Iris pigment epithelial cell (primary cell): ENCODE measurements at places on chromosomes 2 and 18.

GRCh38 chr2:73111073-73112025, 1.4 kb downstream of the RAB11FIP5 start:
- DNase-seq, result peak; percentile 51

DNA sequence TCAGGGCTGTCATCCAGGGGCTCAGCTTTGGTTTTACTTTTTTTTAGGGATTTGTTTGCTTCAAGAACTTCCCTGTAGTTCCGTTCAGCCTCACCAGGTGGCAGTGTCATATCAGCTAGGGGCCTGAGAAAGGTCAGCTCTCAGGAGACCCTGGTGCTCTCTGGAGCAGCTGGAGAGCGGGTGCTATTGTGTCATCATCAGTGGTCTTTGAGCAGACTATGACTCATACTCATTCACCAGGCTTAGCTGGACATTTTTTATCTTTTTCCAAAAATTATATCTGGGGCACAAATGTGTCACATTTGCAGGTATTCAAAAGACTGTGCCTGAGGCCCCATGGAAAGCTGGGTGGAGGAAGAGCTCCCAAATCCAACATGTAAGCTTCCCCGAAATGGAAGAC, 24.4 kb downstream of the ZNF892 start:
- peak; percentile 63 for DNase-seq

- DNase-seq, result peak; percentile 94
Observed at GRCh38 chr2:200765139-200765951, 46.4 kb upstream of the BZW1 start.

DNA sequence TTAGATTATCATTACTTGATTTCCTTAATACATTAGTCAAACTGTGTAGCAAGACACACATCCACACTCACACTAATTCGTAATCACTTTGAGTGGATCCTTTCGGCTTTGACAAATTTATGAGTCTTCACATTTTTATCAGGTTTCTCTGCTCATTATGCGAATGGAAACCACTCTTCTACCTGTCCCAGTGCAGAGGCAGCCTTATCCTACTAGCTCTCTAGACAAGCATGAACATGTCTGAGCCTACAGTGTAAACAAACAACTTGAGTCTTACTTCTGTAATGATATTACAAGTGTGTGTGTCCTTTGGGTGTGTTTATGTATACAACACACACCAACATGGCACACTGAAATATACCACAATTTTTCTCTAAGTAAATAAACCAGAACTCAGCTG, 361.9 kb upstream of the CHST9 start:
- no peak for DNase-seq

- no peak for DNase-seq
Observed at GRCh38 chr18:70377317-70377799, 88.5 kb downstream of the SOCS6 start.

GRCh38 chr2:68241732-68242131, 10.6 kb downstream of the PPP3R1 start:
- DNase-seq, result no peak

- no peak for DNase-seq
Observed at GRCh38 chr18:28576941-28577340, 400.0 kb upstream of the CDH2 start.

DNA sequence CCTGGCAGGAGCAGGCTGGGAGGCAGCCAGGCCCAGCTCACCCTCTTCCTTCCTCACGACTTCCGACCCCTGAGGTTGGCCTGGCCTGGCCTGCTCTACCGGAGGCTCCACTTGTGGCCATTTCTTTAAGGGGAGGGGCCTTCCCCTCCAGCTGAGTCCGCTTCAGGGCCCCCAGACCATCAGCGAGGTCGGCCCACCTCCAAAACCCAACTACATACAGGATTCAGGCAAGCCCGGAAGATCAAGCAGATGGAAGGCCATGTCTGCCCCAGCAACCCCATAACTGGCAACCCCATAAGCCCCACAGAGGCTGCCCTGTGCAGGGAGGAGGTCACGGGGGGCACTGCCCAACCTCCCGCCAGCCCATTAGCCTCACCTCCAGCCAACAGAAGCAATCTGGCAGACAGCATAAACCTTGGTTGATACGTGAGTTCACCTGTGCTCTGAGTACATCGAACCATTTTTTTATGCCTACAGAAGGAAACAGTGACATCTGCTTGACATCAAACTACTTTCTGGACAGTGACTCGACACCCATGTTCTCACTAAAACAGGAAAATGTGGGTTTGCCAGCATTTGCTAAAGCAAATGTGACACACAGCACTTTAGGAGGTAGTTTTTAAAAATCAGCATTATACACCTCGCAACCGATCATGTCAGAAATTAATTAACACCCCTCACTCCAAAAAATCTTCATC, 98.9 kb downstream of the EIPR1 start:
- no peak for DNase-seq

DNA sequence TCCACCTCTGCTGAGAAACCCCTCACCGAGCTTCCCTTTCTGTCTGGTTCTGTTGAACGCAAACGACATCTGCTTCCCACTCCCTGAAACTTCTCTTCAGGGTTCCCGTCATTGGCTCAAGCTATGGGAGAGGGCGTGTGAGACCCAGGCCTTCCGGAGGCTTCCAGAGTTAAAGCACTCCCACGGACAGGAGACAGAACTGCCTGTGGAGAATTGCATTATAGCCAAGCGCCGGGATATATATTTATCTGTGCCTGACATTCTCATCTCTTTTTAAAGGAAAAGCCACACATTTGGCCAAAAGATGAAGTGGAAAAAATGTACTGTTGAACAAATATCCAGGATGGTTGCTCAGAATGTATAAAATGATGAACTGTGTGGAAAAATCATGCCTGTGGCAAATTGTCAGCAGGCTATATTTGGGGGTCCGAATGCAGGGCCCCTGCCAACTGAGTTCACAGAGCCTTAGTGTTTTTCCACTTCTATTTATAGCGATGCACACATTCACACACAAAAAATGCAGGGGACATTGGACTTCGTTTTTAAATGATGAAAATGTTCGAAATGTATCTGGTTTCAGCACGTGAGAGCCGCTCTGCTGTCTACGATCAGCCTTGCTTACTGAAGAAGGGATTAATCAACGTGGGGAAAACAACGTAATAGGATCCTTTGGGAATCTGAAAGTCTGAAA, 59.5 kb downstream of the E2F6 start:
- DNase-seq, result peak; percentile 26

DNA sequence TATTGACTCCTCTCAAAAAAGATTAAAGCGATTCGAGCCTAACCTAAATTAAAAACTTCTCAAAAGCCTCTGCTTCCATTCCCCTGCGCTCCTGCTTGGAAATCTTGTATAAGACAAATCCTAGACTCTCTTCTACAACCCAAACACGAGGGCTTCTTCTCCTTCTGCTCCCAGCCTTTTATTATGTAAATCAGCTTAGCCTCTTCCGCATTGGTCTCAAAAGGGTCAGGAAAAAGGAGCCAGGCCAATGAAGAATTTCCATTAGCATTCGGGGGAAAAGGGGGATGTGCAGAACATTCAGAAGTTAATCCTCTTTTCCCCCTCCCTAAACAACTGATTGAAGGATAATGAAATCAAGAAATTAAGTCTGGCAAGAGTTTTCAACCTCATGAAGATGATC, 107.9 kb downstream of the FAM124B start:
- DNase-seq, result no peak

GRCh38 chr2:105560157-105560556, 161.3 kb upstream of the FHL2 start:
- no peak for DNase-seq

GRCh38 chr2:205858881-205859441, 176.7 kb downstream of the NRP2 start:
- no peak for DNase-seq

DNA sequence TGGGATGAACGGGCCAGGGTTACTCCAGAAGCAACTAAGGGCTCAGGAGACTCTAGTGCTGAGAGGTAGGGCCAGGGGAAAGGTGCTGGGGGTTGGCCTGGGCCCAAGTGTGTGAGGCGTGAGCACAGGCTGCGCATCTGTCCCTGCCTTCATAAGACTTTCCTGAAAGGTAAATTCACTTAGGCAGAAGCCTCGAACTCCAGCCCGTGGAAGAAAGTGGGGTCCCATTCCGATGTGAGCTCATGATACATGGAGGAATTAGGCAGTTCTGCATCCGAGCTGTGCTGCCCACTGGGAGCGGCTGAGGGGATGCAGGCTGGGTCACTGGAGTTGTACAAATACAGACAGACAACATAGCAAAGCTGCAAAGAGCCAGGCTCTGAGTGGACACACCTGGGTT, 16.2 kb downstream of the PARD6G start:
- no peak for DNase-seq

DNA sequence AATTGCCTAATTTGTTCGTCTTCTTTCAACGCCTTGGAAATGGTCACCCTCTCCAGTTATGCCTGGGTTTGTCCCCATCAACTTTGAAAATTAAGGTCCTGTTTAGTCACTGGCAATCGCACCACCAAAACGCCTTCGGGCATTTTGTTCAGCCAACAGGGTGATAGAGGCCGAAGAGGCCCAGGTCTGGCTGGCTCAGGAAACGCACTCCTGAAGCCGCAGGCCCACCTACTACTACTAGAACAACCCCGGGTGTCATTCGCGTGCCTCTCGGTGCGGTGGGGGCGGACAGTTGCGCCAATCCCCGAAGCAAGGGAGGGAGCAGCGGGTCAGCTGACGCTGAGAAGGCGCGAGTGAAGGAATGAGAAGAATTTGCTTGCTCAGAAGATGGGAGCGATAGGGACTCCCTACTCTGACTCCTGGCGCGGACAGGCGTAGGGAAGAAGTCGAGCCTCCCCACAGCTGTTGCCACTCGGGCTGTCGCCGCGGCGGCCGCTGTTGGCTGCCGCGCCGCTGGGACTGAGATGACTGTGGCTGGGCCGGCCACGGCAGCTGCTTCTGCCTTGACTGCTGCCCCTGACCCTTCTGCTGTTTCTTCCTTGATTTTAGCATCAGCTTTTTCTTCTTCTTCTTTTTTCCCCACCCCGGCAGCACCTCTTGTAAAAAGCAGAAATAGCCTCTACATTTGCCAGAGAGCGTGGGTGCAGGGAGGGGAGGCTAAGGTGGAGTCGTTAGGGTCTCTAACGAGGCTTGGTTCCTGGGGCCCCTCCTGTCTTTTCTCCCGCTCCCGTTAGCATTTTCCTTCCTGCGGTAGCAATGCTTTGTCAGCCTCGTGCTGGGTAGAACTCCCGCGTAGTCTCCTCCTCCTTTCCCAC, 387.6 kb downstream of the FIGN start:
- peak; percentile 91 for DNase-seq

GRCh38 chr2:169509298-169509885, at the start of gene KLHL41:
Gene KLHL41, plus strand, starts transcription at chr2:169509702. Its CDS starts 77 bp downstream, at chr2:169509779.
- peak; percentile 63 for DNase-seq

DNA sequence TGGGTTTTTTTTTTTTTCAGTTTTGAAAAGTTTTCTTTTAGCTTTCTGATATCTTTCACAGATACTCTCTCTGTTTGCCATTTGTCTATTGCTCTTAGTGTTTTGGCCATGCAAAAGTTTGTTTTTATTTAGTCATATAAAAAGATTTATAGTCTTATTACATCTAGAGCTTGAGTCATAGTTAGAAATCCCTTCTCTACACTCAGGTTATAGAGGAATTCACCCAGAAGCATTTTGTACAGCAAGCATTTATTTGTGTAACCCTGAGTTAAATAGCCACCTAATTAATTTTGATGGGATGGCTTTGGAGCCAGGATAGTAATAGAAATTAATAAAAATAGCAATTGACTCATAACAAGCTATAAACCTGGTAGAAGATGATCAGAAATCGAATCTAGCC, 35.6 kb downstream of the ACTR2 start:
- DNase-seq, result peak; percentile 35

DNA sequence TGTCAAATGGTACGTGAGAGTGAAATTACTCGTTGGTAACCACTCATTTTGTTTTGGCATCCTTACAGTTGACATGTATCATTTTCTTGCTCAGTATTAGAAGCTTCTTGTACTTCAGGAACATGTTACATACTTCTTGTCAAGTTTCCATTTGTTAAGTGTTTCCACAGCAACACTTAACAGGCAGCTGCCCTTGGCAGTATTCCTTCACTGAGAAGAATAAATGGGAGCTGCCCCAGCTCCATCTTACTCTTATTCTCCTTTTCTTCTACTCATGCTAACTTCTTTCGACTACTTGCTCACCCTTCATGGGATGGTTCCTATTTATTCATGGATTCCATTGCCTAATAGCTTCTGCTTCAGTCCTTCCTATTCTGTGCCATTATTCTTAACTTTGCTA, 60.1 kb upstream of the TUBA3E start:
- no peak for DNase-seq

DNA sequence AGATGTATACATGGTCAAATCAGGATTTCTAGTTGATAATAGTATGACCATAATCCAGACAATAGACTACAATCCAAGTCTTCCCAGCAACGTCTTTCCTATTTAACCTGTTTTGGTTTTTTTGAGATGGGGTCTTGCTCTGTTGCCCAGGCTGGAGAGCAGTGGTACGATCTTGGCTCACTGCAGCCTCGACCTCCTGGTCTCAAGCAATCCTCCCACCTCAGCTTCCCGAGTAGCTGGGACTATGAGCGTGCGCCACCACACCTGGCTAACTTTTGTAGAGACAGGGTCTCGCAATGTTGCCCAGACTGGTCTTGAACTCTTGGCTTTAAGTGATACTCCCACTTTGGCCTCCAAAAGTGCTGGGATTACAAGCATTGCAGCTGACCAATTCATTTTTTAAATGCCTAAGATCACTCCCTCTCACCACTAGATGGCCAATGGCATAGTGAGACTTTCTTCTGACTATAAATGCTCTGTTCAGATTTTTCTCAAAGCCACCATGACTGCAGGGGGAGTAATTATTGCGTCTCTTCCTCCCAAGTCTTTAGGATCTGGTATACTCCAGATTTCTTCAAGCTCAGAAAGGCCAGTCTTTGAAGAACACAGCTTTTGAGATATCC, 47.6 kb downstream of the HNRNPLL start:
- peak; percentile 46 for DNase-seq

DNA sequence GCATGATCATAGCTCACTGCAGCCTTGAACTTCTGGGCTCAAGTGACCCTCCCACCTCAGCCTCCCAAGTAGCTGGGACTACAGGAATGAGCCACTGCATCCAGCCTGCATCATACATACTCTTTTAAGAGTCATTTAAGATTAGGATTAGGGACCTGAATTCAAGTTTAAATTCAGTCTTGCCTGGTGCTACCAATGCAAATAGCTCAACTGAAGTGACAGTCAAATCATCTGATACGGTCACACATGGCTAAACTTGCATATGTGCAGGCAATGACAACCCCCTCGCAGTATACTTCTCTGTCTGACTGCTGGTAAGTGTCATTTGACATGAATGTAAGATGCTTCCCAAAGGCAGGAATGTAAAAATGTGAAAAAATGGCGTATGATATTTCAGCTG, 31.8 kb upstream of the TMEM131 start:
- DNase-seq, result no peak

GRCh38 chr2:15159206-15159605, 401.9 kb downstream of the NBAS start:
- DNase-seq, result no peak

GRCh38 chr2:172220121-172220520, 117.4 kb upstream of the DLX2 start:
- no peak for DNase-seq

DNA sequence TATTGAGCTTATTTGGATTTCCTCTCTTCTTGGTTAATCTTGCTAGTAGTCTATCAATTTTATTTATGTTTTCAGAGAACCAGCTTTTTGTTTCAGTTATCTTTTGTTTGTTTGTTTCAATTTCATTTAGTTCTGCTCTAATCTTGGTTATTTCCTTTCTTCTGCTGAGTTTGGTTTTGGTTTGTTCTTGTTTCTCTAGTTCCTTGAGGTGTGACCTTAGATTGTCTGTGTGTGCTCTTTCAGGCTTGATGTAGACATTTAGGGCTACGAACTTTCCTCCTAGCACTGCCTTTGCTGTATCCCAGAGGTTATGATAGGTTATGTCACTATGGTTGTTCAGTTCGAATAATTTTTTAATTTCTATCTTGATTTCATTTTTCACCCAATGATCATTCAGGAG, 141.6 kb downstream of the ZNF236 start:
- no peak for DNase-seq

GRCh38 chr2:46273919-46274318, 23.3 kb upstream of the EPAS1 start:
- DNase-seq, result no peak
